ENCODE measurements at places on chromosomes 1 and 21. TPM values are rescaled to one million over a fixed set of nuclear protein-coding genes. Genes with fewer than 3 reads are reported as not detected.
A peak's percentile ranks its signal among the peaks of the same experiment; 100 is the strongest.

ELF3 gene
- total RNA-seq, result 0.59 TPM

DNA sequence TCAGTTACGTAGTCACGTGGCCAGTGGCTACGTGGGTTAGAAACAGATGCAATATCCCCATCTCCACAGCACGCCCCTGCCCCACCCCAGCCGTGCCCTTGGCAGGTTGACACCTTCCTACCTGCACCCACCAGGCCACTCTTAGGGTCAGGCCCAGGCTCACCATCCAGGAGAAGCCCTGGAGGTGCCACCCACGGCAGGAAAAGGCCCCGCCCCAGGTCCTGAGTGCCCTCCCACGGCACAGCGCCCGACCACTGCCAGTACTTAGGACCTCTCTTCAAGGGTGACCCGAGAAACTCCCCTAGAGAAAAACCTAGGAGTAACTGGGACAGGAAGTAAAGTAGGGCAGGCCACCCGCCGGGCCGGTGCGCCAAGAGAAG is 1.5 kb downstream of the C1orf35 start:
- peaks cover 21% of the 10 kb centered on the region for H3K36me3 ChIP-seq
- peak overlapping the region; percentile 75 for H3K4me3 ChIP-seq
- peaks cover 17% of the 10 kb centered on the region for H3K4me1 ChIP-seq
- H3K27ac ChIP-seq, result peak overlapping the region; percentile 86
- DNase-seq, result no peak
- no peaks in the 10 kb centered on the region for H3K27me3 ChIP-seq

C8B gene
- not detected for total RNA-seq

DNA sequence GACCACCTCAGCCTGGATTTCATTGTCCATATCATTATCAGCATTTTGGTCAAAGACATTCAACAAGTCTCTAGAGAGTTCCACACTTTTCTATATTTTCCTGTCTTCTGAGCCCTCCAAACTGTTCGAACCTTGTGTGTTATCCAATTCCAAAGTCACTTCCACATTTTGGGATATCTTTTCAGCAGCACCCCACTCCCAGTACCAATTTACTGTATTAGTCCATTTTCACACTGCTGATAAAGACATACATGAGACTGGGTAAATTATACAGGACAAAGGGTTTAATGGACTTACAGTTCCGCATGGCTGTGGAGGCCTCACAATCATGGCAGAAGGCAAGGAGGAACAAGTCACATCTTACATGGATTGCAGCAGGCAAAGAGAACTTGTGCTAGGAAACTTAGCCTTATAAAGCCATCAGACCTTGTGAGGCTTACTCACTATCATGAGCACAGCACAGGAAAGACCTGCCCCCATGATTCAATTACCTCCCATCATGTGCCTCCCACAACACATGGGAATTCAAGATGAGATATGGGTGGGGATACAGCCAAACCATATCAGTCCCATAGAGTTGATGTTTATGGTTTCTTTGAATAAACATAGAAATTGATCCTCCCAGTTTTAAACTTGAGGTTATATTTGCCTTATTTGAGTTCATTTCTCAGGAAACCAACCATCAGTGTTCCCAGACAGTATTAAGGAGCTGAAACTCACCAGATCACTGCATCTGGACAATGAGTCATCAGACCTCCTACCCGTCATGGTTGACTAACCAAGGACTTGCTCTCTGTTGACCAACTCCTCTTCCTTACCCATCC is 322.7 kb upstream of the DUSP10 start:
- H3K4me1 ChIP-seq, result no peaks in the 10 kb centered on the region
- no peaks in the 10 kb centered on the region for H3K36me3 ChIP-seq
- H3K27me3 ChIP-seq, result no peaks in the 10 kb centered on the region

DNA sequence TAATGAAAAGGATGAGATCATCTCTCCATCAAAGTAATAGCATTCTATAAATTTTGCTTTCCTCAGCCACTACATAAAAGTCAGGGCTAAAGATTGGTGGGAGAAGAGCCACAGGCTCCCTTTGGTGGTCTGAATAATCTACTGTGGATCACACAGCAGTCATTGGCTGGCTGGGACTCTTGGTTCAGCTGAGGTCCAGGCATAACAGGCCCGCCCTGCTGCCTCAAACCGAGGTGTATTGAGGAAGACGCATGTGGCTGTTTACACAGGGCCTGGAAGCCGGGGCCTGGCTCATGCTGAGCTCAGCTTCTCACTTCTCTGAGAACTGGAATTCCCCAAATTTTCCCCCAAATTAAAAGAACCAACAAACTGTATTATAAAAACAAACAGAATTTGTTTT is 139.2 kb downstream of the PTPRC start:
- H3K4me1 ChIP-seq, result peaks cover 25% of the 10 kb centered on the region
- H3K4me3 ChIP-seq, result no peak overlapping the region
- DNase-seq, result no peak

GRCh38 chr21:27802816-27803475 is 836.1 kb upstream of the ADAMTS5 start:
- H3K27me3 ChIP-seq, result no peaks in the 10 kb centered on the region
- H3K4me1 ChIP-seq, result no peaks in the 10 kb centered on the region
- no peak overlapping the region for H3K4me3 ChIP-seq

FAM78B gene
- total RNA-seq, result 1.0 TPM

- H3K4me1 ChIP-seq, result peaks cover 68% of the 10 kb centered on the region
- peaks cover 29% of the 10 kb centered on the region for H3K36me3 ChIP-seq
- peaks cover 22% of the 10 kb centered on the region for H3K27me3 ChIP-seq
- peak overlapping the region; percentile 82 for H3K27ac ChIP-seq
- peak overlapping the region; percentile 96 for H3K4me3 ChIP-seq
- peak; percentile 37 for DNase-seq
Measured at GRCh38 chr1:15411593-15412137, 2.0 kb downstream of the EFHD2 start.

KRTAP6-3 gene
- total RNA-seq, result not detected

DNA sequence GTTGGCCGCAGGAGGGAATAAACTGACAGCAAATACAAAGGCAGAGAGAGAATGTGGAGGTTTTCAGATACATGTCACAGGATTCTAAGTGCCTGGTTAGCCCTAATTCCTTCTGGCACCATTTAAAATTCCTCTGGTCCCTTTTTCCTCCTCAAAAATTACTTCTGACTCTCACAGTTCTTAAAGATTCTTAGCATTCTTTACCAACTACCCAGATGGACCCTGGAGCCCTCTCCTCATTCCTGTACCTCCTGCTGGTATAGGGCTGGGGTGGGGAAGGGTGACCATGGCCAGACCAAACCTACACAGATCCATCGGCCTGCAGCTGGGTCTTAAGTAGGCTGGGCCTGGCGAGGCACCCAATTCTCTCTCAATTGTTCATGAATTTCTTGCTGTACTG is 7.2 kb downstream of the MKNK1 start:
- no peaks in the 10 kb centered on the region for H3K27me3 ChIP-seq
- H3K4me1 ChIP-seq, result peaks cover 92% of the 10 kb centered on the region
- H3K27ac ChIP-seq, result no peak overlapping the region
- H3K4me3 ChIP-seq, result no peak overlapping the region
- H3K36me3 ChIP-seq, result peaks cover 54% of the 10 kb centered on the region

DNA sequence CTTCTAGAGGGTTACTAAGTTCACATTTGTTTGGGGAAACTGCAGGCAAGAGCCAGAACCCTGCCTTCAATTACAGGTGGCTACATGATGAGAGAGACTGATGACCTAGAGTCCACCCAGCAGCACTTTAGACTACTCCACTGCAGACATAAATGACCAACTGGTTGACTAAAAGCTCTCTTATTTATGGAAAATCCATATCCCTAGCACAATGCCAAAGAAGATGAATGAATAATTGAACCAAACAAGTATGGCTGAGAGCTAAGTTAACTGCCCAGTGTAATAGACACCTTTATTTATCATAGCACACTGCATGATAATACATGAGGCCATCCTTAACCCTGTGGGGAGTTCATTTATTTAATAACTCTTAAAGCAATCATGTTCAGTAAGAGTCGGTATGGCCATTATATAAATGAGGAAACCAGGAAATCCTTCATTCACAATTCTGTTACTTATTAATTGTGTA is 60.4 kb downstream of the IL12RB2 start:
- DNase-seq, result no peak
- no peaks in the 10 kb centered on the region for H3K27me3 ChIP-seq
- peaks cover 73% of the 10 kb centered on the region for H3K36me3 ChIP-seq
- H3K27ac ChIP-seq, result peak overlapping the region; percentile 47
- peaks cover 36% of the 10 kb centered on the region for H3K4me1 ChIP-seq

DNA sequence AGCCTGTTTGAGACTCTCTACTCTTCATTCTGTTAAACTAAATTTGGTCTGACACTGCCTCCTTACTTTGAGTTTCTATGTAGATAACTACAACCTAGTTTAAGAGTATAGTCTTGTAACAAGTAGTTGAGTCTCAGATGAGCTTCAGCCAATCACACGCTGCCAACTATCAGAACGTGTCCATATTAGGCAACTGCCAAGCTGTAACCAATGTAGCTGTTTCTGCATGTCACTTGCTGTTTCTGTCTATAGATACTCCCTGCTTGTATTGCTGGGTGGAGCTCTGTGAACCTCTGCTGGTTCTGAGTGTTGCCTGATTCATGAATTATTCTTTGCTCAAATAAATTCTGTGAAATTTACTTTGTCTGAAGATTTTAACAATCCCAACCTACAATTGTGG is 452.6 kb upstream of the NR5A2 start:
- no peak overlapping the region for H3K4me3 ChIP-seq
- H3K4me1 ChIP-seq, result no peaks in the 10 kb centered on the region
- no peaks in the 10 kb centered on the region for H3K36me3 ChIP-seq

DNA sequence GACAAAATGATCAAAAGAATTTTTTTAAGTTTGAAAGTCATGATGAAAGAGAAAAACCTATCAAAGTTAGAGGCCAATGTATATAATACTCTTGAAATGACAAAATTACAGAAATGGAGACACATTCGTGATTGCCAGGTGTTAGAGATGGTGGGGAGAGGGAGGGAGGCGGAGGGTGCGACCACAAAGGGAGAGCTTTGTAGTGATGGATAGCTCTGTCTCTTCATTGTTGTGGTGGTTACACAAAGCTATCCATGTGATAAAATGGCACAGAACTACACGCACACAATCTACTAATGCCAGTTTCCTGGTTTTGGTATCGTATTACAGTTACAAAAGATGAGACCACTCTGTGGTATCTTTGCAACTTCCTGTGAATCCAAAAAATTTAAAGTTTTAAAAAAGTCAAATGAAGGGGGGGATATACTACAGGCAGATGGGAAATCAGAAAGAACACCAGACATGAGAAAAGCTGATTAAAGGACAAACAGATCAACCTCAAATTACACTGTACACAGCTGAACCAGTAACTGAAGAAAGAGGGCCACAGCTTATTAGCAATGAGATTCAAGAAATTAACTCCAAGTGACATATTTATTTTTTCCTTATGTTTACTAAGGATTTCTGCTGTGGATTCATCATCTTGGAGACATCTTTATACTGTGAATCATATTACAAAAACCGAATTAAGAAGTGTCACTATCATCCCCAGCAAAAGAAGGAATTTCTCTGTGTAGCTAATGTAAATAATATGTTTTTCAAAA is 199.1 kb downstream of the SLC45A1 start:
- H3K27ac ChIP-seq, result peak overlapping the region; percentile 59
- DNase-seq, result no peak

- H3K27me3 ChIP-seq, result peaks cover 3% of the 10 kb centered on the region
- peaks cover 23% of the 10 kb centered on the region for H3K4me1 ChIP-seq
- peak overlapping the region; percentile 5 for H3K27ac ChIP-seq
- H3K4me3 ChIP-seq, result peak overlapping the region; percentile 40
- H3K36me3 ChIP-seq, result peaks cover 2% of the 10 kb centered on the region
- DNase-seq, result peak; percentile 55
Measured at GRCh38 chr1:145690587-145691558, 16.3 kb downstream of the PDZK1 start.

GRCh38 chr21:41957991-41958766 is 4.4 kb upstream of the C2CD2 start:
- peaks cover 16% of the 10 kb centered on the region for H3K27me3 ChIP-seq
- DNase-seq, result no peak
- no peak overlapping the region for H3K4me3 ChIP-seq

GRCh38 chr1:187928288-187928687 is 1099.5 kb downstream of the PLA2G4A start:
- no peaks in the 10 kb centered on the region for H3K36me3 ChIP-seq
- no peaks in the 10 kb centered on the region for H3K4me1 ChIP-seq
- no peak overlapping the region for H3K27ac ChIP-seq
- H3K27me3 ChIP-seq, result no peaks in the 10 kb centered on the region
- no peak for DNase-seq
- H3K4me3 ChIP-seq, result no peak overlapping the region

DNA sequence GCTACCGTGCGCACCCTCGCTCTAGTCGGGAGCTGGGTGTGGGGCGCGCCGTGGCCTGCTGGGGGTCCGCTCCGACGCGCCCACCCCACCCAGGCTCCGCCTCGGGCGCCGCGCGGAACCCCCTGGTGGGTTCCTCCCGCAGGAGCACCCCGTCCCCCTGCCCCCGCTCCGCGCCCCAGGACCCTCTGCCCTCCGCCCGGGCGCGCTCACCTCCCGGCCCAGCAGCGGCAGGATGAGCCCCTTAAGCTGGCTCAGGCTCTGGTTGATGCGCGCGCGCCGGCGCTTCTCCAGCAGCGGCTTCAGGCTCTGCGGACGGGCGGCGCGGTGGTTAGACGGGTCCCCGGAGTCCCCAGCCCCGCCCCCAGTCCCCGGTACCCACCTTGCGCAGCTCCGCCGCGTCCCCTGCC is 319 bp downstream of the HES2 start:
- no peak overlapping the region for H3K27ac ChIP-seq
- no peaks in the 10 kb centered on the region for H3K36me3 ChIP-seq
- H3K4me1 ChIP-seq, result peaks cover 17% of the 10 kb centered on the region
- DNase-seq, result no peak
- H3K4me3 ChIP-seq, result no peak overlapping the region
- H3K27me3 ChIP-seq, result peaks cover 63% of the 10 kb centered on the region

GRCh38 chr1:14826172-14826636 is 227.7 kb downstream of the KAZN start:
- no peak overlapping the region for H3K27ac ChIP-seq
- no peak overlapping the region for H3K4me3 ChIP-seq
- no peaks in the 10 kb centered on the region for H3K27me3 ChIP-seq

GRCh38 chr21:34944015-34944755 is 104.9 kb downstream of the RUNX1 start:
- H3K27ac ChIP-seq, result peak overlapping the region; percentile 90
- H3K36me3 ChIP-seq, result peaks cover 18% of the 10 kb centered on the region
- H3K4me3 ChIP-seq, result no peak overlapping the region
